RPMI7951 (cell line): ENCODE measurements at places on chromosomes 12 and 14. TPM values are rescaled to one million over a fixed set of nuclear protein-coding genes. Genes with fewer than 3 reads are reported as not detected.

DNA sequence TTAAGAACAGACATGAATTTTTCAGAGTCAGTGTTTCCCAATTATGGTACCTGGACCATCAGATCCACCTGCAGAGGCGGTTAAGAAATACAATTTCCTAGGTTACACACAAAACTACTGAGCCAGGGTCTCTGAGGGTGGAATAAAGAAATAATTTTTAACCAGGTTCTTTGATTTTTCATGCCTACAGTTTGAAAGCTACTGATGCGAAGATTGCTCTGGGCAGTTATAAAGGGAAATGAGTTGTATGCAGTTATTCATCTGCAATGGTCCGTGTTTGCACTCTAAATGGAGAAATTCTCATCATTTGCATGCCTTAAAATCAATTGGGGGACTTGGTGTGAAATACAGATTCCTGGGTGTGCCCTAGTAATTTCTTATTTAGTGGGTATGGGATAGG is 89.7 kb downstream of the ERGIC2 start:
- no peak for DNase-seq

DNA sequence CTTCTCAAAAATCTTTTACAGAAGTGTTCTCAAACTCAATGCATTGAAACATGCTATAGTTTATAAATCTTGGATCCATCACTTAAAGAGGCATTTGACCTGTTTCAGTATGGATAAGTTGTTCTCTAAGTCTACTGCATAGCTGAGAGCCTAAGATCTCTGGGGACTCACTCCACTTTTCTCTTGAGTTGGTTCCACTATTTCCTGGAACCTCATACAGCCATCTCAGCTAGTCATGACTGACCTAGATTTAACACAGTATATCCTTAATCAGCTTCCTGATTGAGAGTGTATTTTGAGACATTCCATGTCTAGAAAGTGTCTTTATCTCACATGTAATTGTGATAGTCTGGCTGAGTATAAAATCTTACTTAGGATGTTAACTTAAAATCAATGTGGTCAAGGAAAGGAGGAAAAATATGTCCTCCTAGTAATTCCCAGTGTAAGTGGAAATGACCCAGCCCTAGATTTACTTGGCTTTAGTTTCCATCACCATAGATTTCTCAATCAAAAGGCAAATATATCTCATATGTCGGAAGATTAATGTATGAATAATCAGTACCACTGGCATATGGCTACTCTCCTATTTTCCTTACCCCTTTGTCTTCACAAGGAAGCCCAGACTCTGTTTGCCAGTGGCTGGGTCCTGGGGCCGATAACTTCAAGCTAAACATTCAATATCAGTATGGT is 61.9 kb downstream of the KICS2 start:
- peak; percentile 12 for DNase-seq

Gene CPM
- 0.36 and 4.1 TPM in 2 replicates for total RNA-seq

Gene JAG2
- total RNA-seq, result not detected in 2 replicates

Gene CATSPERB
- not detected in 2 replicates for total RNA-seq

Gene OTOGL
- 0.20 and 0.48 TPM in 2 replicates for total RNA-seq
